ENCODE measurements at places on chromosomes 16 and 17.

GRCh38 chr16:85658504-85659326, 30.0 kb downstream of the GINS2 start:
- no peak for DNase-seq

DNA sequence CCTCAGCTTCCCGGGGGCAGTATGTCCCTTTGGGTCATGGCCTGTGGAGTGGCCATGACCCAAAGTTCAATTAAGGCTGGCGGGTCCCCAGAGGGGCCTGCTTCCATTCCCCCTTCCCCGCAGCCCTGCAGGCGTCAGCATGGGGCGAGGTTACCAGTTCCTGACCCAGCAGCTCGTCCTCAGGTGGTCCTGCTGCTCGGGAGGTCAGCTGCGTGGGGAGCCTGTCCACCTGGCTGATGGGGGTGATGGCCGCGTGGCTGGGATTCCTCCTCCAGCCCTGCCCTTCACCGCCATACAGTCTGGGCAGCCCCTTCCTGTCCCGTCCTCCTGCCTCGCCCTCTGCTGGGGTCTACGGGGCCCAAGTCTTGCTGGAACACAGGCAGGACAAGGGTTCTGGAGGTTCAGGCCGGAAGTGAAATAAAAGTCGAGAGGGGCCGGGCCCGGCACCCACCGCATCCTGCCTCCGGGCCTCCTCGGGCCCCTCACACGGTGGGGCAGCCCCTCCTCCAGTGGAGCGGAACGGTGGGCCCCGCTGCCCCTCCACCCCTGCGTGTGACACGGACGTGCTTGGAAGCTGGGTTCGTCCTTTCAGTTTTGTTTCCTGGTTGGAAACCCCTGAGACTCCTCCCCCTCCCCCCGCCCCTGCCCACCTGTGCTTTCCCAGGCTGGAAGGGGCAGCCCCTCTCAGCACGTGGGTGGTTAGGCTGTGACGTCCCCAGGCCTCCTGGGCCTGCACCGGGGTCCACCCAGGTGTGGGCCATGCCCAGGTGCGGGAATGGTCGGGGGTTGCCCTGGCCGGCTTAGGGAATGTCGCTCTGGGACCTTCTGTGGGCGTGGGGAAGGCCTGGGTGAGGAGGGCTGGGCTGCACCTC, 6.8 kb downstream of the UBALD2 start:
- peak; percentile 79 for DNase-seq

DNA sequence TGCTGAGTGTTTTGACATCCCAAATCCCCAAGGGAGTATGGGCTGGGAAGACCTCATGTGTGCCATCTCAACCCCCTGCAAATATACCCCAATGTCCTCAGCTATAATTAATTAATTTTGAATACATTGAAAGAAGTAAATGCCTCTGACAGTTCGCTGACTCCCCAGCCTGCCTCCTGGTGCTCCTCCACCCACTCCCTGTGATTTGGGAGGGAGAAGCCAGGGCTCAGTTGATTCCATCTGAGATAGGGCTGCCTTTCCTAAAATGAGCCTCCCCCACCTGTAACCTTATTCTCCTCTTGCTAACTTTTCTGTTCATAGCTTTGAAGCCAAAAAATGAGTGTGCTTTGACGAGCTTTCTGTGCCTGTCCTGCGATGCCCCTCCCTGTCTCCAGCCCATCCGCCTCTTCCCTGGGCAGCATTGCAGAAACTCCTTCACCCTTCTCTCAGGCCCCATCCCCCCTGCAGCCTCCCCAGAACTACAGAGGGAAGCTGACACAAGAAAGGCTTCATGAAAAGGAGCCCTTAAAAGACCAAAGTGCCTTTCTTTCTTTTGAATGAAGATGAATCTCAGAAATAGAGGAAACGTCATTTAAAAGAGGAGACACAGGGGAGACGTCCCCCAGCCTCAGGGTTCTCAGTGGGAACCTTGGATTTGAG, 70.3 kb downstream of the HLF start:
- no peak for DNase-seq

DNA sequence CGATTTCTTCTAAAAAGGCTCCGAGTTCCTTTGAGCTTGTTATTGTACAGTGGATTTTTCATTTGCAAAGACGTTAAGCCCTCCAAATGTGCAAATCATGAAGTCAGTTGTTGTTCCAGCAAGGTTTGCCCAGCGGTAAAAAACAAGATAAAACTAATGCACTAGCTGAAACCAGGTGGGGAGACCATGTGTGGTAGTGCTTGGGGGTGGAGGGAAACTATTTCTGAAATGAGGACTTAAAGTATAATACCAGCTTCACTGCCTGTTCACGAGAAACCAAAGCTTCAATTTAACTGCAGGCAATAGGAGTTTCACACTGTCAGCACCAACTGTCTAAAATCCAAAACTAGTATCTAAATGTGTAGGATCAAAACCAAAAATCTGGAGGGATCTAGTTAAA, 22.3 kb downstream of the SMARCE1 start:
- no peak for DNase-seq

DNA sequence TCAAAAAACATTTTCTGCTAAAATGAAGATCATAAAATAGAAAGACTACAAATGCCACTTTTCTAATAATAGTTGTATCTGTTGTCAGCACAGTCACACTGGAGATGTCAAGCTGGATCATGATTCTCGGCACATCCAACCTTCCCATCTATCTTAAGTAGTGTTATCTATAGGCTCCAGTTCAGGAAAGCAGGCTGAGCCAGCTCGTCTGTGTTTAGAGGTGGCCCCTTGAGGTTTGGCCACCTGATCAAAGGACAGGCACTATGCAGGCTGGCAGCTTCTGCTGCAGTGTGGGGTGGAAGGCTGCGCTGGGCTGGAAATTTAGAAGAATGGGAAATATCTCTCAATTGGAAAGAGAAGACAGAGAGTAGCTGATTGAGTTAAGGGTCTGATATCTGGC, 32.4 kb downstream of the SMYD4 start:
- DNase-seq, result no peak

- peak; percentile 73 for DNase-seq
These were observed 38.5 kb downstream of the TBC1D16 start for GRCh38 chr17:79997011-79997660.

DNA sequence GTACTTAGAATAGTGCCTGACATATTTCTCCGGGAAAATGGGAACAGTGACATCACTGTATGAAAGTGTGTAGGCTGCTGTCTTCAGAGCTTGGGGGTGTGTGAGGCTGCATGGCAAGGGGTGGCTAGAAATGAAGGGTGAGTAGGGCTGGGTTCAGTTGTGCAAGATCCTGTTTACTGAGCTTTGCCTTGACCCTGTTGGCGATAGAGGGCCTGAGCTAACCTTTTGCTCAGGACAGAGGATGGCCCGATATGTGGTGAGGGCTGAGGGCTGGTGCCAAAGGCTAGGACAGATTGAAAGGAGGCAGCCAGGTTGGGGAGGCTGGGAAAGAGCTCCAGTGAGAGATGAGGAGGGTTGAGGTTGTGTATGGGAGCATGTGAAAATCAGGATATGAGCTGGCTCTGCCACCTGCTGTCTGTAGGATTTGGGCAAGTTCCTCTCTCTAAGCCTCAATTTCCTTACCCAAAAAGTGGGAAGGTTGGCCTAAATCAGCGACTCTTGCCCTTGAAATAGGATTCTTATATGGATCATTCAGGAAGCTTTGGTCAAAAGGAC, 6.0 kb upstream of the CCL1 start:
- no peak for DNase-seq

DNA sequence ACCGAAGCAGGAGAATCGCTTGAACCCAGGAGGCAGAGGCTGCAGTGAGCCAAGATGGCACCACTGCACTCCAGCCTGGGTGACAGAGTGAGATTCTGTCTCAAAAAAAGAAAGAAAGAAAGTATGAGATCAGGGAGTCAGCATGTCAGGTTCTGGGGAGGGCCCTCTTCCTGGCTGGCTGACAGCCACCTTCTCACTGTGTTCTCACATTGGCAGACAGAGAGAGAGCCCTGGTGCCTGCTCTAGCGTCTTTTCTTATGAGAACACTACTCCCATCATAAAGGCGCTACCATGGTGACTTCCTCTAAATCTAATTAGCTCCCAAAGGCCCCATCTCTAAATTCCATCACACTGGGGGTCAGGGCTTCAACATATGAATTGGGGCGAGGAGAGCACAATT, 27.6 kb upstream of the RBBP6 start:
- no peak for DNase-seq

DNA sequence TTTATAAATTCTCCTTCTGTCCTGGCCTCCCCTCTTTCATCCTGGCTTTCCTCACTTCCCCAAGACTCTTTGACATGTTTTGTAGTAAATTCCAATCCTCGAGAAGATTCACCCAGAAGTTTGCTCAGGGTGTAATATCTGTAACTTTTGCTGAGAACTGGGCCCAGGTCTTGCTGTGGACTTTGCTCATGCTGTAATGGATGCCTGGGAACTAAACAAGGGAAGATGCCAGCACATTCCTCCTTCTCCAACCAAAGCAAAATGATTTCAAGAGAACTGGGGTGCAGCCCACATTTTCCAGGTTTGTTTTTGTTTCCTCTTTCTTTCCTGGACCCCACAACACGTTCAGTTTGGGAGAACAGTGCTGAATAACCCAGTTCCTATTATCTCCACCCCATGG, 6.6 kb upstream of the SALL1 start:
- no peak for DNase-seq

GRCh38 chr16:60091529-60091928, 1357.4 kb upstream of the GOT2 start:
- no peak for DNase-seq

DNA sequence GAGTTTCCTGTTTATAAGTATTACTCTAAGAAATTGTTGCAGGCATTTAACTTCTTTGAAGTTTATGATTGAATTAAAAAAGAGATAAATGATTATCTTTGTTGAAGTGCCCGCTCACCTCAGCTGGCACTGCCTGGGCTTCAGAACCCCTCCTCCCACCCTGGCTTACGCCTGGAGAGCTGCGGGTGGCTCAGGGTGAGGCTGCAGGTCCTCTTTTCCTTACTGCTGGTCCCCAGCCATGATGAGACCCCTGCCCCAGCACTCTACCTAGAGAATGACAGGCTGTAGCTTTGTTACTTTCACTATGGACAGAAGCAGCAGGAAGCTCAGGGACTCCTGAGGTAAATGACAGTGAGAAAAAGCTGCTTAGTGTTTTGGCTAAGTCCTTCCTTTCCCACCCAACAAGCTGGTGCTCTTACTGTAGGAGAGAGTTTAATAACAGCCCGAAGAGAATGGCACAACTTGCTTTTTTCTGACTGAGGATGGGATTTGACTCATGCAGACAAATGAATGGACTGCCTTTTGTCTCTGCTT, 62.1 kb downstream of the EPN2 start:
- no peak for DNase-seq

DNA sequence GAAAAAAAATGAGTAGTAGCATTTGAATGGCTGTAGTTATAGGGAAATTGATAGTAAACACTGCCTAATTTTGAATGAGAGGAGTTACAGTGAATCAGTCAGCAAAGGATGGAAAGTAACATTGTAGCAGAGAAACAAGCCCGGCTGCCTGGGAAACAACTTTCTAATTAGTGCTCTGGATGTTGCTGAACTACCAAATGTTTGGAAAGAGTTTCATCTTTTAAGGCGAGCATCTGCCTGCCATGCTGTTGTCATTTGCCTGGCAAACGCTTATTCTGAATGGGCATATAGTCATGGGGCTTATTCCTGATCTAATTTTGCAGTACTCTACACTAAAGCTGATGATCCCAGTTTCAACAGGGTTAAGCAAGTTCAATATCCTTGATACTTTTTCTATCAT, 138.6 kb downstream of the CDH11 start:
- DNase-seq, result no peak

GRCh38 chr17:27200476-27200875, 93.4 kb upstream of the WSB1 start:
- DNase-seq, result no peak

DNA sequence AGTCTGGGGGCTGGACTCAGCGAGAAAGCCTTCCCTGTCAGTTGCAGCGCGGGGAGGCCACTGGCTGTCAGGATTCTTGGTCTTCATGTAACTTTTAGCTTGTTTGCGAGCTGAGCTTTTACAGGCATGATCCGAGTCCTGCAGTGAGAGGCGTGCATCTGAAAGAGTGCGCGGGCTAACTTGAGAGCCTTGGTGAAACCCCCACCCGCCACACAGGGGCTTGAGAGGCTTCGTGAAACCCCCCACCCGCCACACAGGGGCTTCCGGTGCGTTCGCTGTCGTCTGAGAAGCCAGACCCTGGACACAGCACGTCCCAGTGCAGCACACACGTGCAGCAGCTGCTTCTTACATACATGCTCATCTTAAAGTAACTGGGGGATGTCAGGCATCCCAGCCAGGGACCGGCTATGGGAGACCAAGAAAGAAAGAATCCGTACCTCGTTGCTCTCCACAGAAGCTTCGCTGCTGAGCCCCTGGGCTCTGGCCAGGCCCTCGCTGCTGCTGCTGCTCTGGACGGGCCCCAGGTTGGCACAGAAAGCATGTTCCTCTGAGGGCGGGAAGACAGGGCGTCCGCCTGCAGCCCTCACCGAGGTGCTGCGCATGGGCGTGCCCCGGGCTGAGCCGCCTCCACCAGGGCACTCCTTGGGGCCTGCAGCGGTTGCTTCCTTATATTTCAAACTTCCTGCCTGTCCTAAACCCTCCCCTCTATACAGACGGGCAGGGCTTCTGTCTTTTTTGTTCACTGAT, 7.8 kb downstream of the NUDT16L1 start:
- DNase-seq, result no peak

- no peak for DNase-seq
These were observed 2.0 kb downstream of the ADGRG1 start for GRCh38 chr16:57630407-57630797.

DNA sequence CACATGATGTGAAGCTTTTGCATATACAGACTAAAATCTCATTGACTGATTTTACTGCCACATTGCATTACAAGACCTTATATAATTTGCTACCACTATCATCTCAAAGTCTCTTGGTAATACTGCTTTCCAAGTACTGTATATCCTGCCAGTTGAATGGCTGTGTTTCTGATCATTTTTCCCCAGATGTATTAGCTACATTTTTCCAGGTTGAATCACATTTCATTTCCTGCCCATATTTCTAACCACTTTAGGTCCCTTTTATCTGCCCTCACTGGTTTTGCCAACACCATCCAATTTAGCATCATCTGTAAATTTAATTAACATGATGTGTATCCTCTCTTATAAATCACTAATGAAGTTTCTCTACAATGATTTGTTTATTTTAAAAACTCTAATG, 365.7 kb upstream of the PMFBP1 start:
- no peak for DNase-seq
